ENCODE measurements at places on chromosomes 4 and X.

GRCh38 chr4:17770845-17771244, 10.6 kb downstream of the FAM184B start:
- no peaks in the 10 kb centered on the region for H3K27me3 ChIP-seq
- no peak overlapping the region for H3K4me3 ChIP-seq
- no peak for DNase-seq
- no peak overlapping the region for H3K27ac ChIP-seq

DNA sequence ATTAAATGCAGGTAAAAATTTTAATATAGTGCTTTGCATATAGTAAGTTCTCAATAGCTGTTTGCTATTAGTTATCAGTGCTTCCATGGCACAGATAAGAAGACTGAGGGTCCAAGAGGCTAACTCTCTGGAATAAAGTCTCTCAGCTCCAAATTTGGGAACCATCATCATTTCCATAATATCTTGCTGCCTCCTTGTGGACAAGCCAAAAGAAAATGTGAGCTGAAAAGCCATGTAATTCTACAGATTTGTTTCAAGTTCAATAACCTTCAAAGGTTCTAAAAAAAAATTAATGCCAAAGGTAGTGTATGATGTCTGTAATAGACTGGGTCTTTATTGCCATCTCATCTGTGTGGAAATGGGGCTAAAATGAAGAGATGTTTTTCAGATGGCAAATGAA, 136.9 kb upstream of the VCX start:
- no peak overlapping the region for H3K4me3 ChIP-seq
- no peak overlapping the region for H3K27ac ChIP-seq
- H3K4me1 ChIP-seq: no peaks in the 10 kb centered on the region
- DNase-seq: no peak
- H3K27me3 ChIP-seq: no peaks in the 10 kb centered on the region

DNA sequence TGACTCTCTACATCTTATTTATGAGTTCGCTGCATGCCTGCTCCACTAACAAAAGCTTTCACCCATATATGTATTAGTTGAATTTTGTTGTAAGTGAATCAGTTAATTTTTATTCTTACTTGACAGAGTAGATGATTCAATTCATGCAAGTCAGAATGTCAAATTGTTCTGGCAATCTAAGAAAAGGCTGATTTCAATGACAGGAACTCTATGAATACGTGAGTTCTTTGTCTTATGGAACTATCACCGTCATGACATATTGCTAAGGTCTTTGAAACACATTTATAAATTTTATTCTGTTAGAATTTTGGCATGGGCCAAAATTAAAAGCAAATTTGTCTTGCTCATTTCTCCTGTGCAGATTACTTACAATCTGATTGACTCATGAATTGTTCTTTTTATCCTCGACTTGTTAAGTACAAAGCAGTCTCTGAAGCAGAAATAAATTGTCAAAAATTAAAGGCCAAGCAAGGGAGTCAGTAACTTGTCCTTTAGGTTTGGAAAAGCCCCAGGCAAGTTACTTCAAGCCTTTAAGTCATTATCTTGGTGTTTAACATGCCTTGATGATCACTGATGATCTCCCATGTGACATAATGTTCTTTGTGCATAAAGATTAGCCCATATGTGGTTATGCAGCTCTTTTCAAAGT, 89.0 kb upstream of the GC start:
- H3K4me3 ChIP-seq: no peak overlapping the region
- H3K27me3 ChIP-seq: no peaks in the 10 kb centered on the region
- H3K4me1 ChIP-seq: no peaks in the 10 kb centered on the region
- H3K27ac ChIP-seq: no peak overlapping the region
- DNase-seq: no peak

DNA sequence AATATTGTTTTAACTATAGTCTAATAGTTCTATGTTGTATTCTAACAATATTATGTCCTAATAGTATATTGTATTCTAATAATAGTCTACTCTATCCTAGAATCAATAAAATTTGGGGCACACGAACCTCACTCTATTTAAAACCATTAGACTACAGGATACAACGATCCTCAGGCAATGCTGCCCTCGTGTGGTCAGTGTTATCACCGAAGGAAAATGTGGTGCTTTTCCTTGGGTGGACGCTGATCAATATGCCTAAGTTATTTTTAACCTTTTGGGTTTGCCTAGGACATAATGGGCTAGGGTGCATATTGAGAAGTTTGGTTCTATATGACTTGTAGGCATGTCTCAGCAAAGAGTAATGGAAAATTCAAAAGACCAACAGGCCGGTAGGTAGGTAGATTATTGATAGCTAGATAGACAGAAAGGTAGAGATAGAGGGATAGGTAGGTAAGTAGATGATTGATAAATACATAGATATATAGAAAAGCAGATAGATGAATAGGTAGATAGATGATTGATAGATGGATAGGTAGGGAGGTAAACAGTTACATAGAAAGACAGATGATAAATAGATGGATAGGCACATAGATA, 75.1 kb downstream of the PRKX start:
- H3K36me3 ChIP-seq: no peaks in the 10 kb centered on the region
- H3K4me1 ChIP-seq: no peaks in the 10 kb centered on the region
- H3K4me3 ChIP-seq: no peak overlapping the region
- DNase-seq: peak; percentile 34

GRCh38 chr4:107780665-107781064, 44.1 kb upstream of the SGMS2 start:
- DNase-seq: no peak
- no peaks in the 10 kb centered on the region for H3K36me3 ChIP-seq
- H3K4me1 ChIP-seq: no peaks in the 10 kb centered on the region
- H3K4me3 ChIP-seq: no peak overlapping the region
- no peak overlapping the region for H3K27ac ChIP-seq
- H3K27me3 ChIP-seq: no peaks in the 10 kb centered on the region

Data from heart left ventricle (tissue), 16 donors.